B cell (primary cell): ENCODE measurements at places on chromosomes 7 and 10. TPM values are rescaled to one million over a fixed set of nuclear protein-coding genes. Genes with fewer than 3 reads are reported as not detected.
A peak's percentile ranks its signal among the peaks of the same experiment; 100 is the strongest.

DNA sequence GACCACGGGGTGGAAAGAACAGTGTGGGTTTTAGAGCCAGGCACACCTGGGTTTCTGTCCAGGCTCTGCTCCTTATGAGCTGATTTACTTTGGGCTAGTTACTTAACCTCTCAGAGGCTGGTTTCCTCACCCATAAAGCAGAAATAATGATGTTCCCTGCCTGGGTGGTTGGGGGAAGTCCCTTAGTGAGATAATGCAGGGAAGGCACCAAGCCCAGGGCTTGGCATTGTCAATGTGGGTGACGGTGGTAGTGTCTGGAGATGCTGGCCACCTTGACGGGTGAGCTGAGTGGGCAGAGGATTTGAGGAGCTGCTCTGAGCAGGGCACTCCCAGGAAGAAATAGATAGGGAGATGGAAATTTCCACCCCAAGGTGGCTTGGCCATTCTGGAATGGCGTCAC lies 65.2 kb downstream of the SH2D4B start:
- no peak overlapping the region for H3K4me3 ChIP-seq
- DNase-seq = no peak

- peaks cover 4% of the 10 kb centered on the region for H3K27me3 ChIP-seq
- no peak overlapping the region for H3K27ac ChIP-seq
- H3K36me3 ChIP-seq = no peaks in the 10 kb centered on the region
- DNase-seq = no peak
Measured at GRCh38 chr7:133207687-133208086, 45.2 kb upstream of the EXOC4 start.

GRCh38 chr7:140230861-140231770 lies 54.3 kb upstream of the KDM7A start:
- peaks cover 74% of the 10 kb centered on the region for H3K4me1 ChIP-seq
- DNase-seq = peak; percentile 69

SEMA3E gene
- not detected in 2 replicates for polyA plus RNA-seq
